ENCODE measurements at places on chromosomes 6 and 20.

DNA sequence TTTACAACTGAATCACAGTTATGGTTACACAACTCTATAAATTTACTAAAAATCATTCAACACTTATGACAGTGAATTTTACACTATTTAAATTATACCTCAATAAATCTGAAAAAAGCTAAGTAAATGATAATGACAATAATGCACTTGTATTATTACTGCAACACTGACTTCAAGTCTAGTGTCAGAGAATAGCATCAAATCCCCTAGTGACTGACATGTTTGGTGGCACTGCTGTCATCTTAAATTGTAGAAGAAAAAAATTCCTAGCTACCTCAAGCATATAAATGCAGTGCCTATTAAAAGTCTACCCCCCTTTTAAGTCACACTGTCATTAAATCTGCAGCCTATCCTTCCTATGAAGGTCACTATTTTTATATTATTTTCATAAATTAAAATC is 189.4 kb upstream of the RUNX2 start:
- no peak for DNase-seq

DNA sequence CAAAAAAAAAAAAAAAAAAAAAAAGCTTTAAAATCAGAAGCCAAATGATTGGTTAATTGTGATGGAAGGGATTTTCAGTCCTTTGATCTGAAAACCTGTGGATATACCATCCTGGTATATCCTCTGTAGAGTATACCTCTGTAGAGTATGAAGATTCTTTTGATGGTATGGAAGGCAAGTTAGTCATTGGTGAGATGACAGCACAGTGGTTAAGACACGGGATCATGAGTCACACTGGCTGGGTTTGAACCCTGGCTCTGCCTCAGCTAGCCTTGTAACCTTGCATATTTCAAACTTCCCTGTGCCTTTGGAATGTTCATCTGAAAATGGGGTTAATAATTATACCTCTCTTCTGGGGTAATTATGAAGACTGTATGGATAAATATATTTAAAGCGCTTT is 179.3 kb downstream of the CARMIL1 start:
- DNase-seq = no peak

GRCh38 chr6:76814496-76815458 is 648.5 kb downstream of the HTR1B start:
- no peak for DNase-seq

DNA sequence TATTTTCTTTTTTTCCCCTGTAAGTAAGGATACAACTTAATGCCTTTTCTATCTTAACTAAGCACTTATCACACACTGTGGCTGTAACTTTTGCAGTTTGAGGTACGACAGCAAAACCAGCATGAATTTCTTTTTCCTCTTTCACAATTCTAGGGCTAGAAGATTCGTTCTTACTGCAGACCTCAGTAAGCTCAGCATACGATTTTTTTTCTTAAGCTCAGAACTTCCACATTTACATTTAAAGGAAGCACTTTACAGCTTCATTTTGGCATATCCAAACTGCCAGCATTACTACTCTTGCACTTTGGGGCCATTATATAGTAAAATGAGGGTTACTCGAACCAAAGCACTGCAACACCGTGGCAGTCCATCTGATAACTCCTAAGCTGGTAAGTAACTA is 889 bp upstream of the CHMP4B start:
- no peak for DNase-seq

DNA sequence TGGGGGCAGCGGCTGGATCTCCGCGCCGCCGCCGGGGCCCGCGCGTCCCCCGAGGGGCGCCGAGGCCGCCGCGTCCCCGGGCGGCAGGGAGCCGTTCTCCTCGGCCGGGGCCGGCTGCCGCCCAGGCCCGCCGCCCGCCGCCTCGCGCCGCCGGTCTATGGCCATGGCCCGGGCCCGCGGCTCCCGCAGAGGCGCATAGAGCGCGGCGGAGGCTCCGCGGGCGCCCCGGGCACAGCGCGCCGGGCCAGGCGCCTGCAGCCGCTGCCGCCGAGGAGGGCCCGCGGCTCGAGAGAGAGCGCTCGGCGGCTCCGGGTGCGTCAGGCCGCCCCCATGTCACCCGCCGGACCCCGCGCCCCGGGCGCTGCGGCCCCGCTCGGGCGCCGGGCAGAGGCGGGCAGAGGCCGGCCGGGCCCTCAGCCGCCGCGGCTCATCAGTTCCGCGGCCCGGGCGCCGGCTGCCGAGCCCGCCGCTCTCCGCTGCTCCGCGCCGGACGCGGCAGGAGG is 404 bp downstream of the SLC22A23 start:
- DNase-seq = no peak

DNA sequence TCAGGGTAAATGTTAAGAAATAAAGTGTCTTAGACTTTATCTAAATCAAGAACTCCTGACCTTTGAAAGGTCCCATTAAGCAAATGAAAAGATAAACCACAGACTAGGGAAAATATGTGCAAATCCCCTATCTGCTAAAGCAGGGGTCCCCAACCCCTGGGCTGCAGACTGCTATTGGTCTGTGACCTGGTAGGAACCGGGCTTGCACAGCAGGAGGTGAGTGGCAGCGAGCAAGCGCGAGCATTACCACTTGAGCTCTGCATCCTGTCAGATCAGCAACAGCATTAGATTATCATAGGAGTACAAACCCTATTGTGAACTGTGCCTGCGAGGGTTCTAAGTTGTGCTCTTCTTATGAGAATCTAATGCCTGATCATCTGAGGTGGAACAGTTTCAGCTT is 42.4 kb downstream of the LCA5 start:
- DNase-seq = no peak

- DNase-seq = peak; percentile 16
Measured at GRCh38 chr20:7608250-7608649, 332.0 kb downstream of the HAO1 start.

DNA sequence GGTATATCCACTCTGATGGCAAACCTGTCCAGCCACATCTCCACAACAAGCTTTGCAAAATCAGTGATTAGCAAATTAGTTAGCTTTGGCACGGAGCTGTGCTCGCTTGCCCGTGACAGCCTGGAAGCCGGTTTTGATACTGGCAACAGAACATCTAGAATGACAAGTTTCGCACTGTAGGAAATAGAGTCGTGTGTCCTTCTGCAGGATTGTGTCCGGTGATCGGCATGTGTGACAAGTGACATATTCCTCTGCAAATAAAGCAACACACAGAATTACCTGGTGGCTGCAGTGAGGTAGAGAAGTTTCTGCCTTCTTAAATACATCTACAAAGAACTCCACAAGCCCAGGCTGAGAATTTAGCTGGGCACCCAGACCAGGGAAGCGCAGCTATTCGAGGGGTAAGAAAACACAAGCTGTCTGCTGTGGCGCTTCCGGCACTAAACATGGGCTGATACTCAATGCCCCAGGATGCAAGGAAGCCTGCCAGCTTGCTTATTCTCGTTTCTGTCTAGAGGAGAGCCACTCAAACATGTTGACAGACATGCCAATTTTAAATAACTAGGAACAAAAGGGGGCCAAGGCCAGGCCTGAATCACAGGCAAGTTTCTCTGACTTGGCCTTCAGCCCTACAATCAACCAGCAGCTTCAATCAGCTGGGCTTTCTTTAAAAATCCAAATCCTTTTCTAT is 22.2 kb downstream of the EIF2S2 start:
- no peak for DNase-seq

DNA sequence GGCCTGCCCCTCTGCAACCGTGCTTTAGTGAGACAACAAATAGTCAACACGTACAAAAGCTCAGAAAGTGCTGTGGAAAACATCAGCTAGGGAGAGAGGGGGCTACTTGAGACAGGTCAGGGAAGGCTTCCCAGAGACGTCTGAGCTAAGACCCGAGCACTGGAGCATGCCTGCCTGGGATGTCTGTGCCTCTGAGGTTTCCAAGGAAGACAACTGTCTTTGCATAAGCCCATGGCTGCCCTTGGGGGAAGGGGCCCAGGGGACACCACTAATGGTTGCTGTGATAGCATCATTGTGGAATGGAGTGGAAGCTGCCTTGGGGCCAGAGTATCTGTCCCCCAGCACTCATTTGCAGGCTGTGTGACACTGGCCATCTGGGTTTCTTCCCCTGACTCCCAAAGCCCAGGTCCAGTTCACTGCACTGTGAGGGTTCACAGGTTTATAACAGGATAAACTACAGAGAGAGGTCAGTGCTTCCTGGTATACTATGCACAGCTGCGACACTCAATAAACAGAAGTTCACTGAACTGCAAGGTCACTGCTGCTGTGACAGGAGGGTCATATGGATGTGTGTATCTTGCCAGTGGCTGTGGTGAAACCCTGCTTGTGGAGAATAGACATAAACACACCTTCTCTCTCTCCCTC is 1.5 kb upstream of the ARFGEF2 start:
- DNase-seq = no peak

- DNase-seq = peak; percentile 10
Measured at GRCh38 chr6:33958526-33959328, 154.9 kb upstream of the MLN start.

DNA sequence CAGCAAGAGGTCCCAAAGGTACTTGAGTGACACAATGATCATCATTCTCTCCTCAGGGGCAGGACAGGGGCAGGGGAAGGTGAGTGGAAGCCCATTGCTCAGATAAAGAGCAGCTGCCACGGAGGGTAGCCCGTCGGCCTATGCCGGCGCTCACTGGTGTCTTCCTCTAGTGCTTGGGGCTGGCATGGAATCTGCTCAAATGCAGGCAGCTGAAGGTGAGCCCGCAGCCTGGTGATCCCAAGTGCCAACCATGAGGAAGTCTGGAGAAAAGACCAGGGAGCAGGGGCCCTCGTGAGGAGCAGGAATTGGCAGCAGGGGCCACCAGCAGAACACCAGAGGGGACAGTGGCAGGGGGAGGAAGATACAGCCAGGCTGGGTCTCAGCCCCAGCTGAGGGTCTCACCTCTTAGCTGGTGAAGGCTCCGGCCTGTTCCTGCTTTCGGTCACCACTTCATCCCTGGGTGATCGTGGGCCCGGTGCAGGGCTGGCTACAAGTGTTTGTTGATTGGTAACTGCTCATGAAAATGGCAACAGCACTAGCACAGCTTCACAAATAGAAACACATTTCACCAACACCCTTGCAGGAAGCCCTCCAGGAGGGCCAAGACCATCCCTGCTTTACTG is 24.7 kb downstream of the RBCK1 start:
- no peak for DNase-seq

GRCh38 chr6:40422046-40422445 is 165.1 kb downstream of the LRFN2 start:
- no peak for DNase-seq

GRCh38 chr6:166554316-166554715 is 32.2 kb downstream of the RAMACL start:
- peak; percentile 44 for DNase-seq

DNA sequence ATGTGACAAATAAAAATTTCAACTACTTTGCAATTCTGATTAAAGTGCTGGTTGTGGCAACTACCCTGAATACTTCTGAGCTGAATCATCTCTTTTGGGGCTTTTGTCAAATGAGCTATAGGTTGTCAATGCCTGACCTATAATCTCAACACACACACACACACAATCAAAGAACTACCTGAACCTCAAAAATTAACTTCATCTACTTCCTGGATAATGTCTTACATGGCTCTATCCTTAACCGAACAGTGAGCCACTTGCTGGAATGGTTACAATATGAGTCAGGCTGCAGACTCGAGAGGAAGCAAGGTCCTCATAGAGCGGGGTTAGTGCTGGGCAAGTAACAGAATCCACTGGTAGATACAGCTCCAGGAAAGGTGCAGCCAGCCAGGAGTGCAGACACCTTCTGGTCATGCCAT is 70.6 kb upstream of the DST start:
- peak; percentile 44 for DNase-seq

DNA sequence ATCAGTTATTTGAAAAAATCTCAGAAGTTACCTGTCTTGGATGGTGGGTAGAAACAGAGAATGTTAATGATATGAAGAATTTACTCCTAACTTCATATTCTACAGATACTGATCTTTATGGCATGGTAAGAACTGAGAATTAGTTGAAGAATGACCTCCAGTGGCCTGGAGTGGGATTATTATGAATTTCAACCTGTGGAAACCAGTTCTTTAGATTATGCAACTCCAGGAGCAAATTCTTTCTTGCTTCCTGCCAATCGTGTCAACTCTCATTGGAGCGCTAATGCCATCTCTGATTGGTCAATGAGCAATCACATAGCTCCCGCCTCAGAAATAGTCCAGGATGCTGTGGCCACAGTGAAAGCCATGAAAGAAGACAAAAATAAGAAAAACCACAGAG is 40.6 kb downstream of the LYRM2 start:
- DNase-seq = no peak

DNA sequence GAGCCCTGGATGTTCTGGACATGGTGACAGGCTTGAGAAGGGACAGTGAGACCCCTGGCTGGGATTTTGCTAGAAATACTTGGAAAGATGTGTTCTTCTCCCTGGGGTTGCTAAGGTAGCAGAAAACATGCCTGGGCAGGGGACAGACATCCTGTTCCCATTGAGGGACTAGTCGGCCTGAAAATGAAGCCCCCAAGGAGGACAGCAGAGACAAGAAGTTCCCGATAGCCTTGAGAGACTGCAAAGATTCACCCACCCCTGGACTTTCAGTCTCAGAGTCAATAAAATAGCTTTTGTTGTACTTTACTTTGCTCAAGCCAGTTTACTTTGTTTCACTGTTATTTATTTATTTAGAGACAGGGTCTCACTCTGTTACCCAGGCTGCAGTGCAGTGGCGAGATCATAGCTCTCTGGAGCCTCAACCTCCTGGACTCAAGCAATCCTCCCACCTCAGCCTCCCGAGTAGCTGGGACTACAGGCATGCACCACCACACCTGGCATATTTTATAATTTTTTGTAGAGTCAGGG is 28.4 kb downstream of the ATP9A start:
- DNase-seq = no peak

- no peak for DNase-seq
Measured at GRCh38 chr6:125853756-125854155, 63.0 kb downstream of the NCOA7 start.

GRCh38 chr6:54390362-54390761 is 82.1 kb downstream of the TINAG start:
- DNase-seq = peak; percentile 14

DNA sequence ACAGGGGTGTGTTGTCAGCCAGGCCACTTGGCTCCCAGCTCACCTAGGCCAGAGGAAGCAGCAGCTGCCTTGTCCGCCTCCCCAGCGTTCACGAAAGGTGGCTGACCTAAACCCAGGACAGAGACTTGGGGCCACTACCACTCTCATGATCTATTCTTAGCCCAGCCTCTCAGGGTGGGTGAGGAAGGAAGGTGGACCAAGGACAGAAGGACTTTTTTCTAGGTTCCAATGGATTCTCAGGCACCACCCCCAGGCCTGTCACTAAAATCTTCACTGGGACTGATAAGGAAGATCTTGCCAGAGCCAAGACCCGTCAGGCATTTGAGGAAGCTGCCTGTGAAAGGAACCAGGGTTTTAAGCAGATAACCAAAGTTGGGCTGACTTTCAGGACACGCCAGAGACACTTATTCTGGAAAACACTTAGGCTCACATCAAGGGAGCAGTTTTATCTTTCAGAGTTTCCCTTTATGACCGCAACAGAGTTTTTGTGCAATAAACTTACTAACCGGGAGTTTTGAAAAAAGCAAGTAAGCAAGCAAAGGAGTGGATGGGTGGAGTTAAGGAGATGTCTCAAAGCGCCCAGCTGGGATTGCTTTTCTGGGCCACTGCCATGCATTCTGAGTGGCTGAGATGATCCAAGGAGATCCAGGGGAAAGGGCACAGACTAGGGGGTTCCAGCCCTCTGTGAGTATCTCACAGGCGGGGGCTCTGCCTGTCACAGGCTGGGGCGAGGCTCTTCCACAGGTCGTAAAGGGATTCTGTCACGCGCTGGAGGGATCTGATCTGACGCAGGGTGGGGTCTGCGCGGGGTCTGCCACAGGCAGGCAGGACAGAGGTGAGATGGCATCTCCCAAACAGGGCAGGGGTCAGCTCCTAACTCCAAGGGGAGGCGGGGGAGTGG is 989 bp downstream of the FITM2 start:
- no peak for DNase-seq

GRCh38 chr6:98824162-98824901 is 10.0 kb upstream of the POU3F2 start:
- no peak for DNase-seq
